ENCODE measurements at places on chromosomes 12 and 14.

- DNase-seq: peak; percentile 66
Observed at GRCh38 chr14:67704484-67705089, 2.9 kb downstream of the RDH12 start.

GRCh38 chr12:124847113-124848074 lies 16.3 kb downstream of the SCARB1 start:
- DNase-seq: peak; percentile 9

GRCh38 chr14:39467889-39468524 lies 35.8 kb upstream of the FBXO33 start:
- DNase-seq: peak; percentile 45

- no peak for DNase-seq
Observed at GRCh38 chr12:18970603-18971002, 158.9 kb upstream of the PLEKHA5 start.
